Fibroblast of pulmonary artery (primary cell): ENCODE measurements at places on chromosomes 13 and 19.

- DNase-seq = no peak
Observed at GRCh38 chr19:33111587-33111986, 20.3 kb upstream of the WDR88 start.

DNA sequence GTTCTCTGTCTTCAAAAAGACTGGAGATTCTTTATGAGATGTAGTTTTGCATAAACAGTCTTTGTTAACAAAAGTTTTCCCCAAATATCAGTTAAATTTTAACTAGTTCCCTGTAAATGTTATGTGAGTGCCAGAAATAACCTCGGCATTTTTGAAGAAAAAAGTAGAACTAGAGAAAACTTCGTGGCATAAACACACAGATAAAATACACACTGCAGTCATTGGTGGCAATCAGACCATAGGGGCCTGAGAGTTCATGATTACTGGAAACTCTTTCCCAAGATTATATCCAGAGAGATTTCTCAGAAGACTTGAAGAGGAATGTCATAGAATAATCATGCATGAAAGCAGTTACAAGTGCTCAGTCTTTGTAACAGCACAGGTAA is 190.0 kb downstream of the MZT1 start:
- DNase-seq = no peak

DNA sequence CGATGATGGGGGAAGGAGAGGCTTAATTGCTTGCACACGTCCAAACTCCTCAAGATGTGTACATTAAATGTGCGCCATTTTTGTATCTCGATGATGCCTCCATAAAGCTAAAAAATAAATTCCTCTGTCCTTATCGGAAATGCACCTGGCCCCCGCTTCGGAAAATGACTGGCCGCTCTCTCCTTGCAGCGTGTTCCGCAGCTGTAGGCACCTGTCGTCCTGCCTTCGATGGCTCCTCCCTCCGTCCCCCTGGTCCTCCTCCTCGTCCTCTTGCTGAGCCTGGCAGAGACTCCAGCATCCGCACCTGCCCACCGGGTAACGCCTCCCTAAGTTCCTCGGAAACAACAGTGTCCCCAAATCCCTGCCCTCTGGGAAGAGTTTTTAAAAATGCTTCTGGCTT is 1.1 kb downstream of the GALP start:
- no peak for DNase-seq

- no peak for DNase-seq
Observed at GRCh38 chr19:14012378-14012915, 6.3 kb upstream of the RFX1 start.
